ENCODE measurements at places on chromosomes 13 and 19.

DNA sequence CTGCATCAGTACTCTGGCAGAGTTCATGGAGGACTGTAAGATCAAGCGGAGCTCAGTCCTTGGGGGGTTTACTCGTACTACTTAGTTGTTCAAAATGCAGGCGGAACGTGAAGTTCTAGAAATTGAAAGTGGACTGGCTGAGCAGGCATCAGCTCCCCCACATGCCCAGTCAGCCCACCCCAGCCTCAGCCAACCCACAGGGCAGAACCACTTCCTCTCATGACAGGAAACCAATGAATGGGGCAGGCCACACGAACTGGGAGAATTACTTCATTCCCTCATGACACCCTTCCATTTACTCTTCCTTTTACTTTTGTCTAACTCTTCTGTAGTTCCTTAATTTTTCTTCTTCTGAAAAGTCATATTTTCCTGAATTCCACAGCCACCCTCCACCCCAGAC lies 71.9 kb downstream of the FLT1 start:
- no peak for DNase-seq

GRCh38 chr19:45057444-45057843 lies 18.6 kb downstream of the CLASRP start:
- DNase-seq, result no peak

GRCh38 chr19:2319551-2319950 lies 8.8 kb downstream of the LSM7 start:
- no peak for DNase-seq

DNA sequence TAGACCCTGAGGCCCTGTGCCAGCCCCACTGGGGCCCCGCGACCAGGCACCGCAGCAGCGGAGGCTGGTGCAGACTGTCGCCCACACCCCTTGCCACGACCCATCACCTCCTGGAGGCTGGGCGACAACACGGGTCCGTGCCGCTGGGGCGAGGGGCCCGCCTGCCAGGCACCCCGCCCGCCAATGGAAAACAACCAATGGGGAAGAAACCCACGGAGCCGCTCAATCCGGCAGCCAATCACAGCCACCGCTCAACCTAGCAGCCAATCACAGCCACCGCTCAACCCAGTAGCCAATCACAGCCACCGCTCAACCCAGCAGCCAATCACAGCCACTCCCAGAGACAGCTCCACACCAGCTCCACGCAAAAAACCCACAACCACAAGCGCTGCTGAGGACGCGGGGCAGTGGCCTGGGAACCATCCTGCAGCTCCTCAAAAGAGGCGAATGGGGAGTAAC lies 29.7 kb downstream of the GPX4 start:
- DNase-seq, result peak; percentile 86

DNA sequence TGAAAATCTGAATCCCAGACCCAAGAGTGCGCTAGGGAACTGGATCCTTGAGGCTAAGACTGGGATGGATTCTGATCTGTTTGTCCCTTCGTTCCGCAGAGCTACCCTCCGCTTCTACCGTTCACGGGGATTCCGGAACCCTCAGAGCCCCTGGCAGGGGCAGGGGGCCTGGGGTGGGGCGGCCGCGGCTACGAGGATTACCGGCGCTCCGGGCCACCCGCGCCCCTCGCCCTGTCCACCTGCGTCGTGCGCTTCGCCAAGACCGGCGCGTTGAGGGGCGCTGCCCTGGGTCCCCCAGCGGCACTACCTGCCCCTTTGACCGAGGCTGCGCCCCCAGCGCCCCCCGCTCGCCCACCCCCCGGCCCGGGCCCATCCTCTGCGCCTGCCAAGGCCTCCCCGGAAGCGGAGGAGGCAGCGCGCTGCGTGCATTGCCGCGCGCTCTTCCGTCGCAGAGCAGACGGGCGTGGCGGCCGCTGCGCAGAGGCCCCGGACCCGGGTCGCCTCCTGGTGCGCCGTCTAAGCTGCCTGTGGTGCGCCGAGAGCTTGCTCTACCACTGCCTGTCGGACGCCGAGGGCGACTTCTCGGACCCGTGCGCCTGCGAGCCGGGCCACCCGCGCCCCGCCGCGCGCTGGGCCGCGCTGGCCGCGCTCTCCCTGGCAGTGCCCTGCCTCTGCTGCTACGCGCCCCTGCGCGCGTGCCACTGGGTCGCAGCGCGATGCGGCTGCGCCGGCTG lies 7.1 kb downstream of the SPRED3 start:
- DNase-seq, result peak; percentile 80

GRCh38 chr13:98916403-98916802 lies 61.5 kb downstream of the DOCK9 start:
- DNase-seq, result no peak

Measured in activated T-cell treated with anti-CD3 and anti-CD28 coated beads, Interleukin-2, amount 50 U/mL, for 24 hours (primary cell).